AG04449 (cell line): ENCODE measurements at places on chromosomes 4 and X.

DNA sequence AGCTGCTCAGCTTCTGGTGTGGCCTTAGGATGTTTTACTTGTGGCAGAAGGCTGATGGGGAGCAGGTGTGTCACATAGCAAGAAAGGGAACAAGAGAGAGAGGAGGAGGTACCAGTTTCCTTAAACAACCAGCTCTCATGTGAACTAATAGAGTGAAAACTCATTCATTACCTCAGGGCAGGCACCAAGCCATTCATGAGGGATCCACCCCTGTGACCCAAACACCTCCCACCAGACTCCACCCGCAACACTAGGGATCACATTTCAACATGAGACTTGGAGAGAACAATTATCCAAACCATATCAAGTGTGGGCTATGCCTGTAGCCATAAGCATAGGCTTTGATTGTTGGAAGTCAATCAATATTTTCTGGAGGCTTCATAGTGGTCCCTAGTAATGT is 56.0 kb downstream of the GSX2 start:
- DNase-seq, result no peak

DNA sequence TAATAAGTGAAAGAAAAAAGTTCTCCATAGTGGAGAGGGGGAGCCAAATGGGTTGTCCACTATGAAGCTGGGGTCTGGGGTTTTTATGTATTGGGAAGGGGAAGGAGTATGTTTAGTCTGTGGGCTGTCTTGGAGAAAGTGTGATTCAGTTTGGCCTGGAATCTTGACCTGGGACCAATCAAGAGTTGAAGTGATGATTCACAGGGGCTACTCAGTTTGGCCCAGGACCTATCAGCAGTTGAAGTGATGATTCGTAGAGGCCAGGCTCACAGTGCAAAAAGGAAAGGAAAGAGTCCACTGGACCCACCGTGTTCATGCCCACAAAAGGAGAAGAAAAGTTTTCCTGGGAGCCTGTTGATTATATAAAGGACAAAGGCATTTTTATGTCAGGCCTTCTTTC is 47.3 kb upstream of the RAB9B start:
- DNase-seq, result no peak

GRCh38 chrX:19094654-19095053 is 27.6 kb downstream of the ADGRG2 start:
- no peak for DNase-seq

GRCh38 chr4:169208516-169208915 is 62.2 kb downstream of the SH3RF1 start:
- DNase-seq, result no peak

GRCh38 chrX:68072041-68072440 is 361.3 kb downstream of the OPHN1 start:
- DNase-seq, result no peak

- DNase-seq, result no peak
These were observed 89.5 kb downstream of the TASL start for GRCh38 chrX:30488092-30488491.

DNA sequence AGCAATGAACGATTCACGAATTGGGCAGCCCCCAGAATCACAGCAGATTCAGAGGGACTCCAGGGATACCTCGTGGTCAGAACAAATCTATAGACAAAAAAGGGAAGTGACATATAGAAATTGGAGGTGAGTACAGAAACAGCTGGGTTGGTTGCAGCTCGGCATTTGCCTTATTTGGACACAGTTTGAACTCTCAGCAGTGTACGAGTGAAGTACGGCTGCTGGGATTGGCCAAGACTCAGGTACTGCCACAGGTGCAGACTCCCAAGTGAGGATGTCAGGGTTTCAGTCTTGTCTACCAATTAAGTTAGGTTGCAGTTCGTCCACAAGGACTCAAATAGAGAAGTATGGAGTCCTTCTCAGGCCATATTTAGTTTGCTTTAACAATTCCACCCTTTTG is 28.2 kb downstream of the HTT-AS start:
- no peak for DNase-seq

DNA sequence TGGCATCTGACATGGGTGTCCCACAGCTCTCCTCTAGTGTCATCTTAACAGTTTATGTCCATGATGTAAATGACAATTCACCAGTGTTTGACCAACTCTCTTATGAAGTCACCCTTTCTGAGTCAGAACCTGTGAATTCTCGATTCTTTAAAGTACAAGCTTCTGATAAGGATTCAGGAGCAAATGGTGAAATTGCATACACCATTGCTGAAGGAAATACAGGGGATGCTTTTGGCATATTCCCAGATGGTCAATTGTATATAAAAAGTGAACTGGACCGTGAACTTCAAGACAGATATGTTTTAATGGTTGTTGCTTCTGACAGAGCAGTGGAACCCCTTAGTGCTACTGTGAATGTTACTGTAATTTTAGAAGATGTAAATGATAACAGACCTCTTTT is 4.6 kb downstream of the FAT4 start:
- no peak for DNase-seq

GRCh38 chr4:75841641-75842520 is 60.4 kb downstream of the PPEF2 start:
- no peak for DNase-seq

DNA sequence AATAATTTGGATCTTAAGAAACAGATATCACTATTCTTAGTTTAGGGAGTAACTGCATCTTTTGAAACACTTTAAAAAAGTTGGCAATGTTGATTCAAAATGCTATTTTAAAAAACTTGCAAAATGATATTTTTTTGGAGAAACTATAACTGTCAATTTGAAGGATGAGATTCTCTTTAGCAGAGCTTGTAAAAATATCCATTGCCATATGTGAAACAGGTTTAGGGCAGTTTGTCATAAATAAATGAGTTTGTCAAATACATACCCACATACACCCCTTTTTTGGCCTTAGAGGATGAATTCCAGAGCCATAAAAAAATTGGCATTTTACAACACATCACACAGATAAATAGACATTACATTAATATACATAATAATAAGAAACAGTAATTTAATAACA is 174.6 kb downstream of the BMPR1B start:
- no peak for DNase-seq

GRCh38 chr4:112279882-112280315 is 5.8 kb downstream of the TIFA start:
- DNase-seq, result no peak

- no peak for DNase-seq
These were observed 64.7 kb upstream of the UBQLN2 start for GRCh38 chrX:56498756-56499155.

DNA sequence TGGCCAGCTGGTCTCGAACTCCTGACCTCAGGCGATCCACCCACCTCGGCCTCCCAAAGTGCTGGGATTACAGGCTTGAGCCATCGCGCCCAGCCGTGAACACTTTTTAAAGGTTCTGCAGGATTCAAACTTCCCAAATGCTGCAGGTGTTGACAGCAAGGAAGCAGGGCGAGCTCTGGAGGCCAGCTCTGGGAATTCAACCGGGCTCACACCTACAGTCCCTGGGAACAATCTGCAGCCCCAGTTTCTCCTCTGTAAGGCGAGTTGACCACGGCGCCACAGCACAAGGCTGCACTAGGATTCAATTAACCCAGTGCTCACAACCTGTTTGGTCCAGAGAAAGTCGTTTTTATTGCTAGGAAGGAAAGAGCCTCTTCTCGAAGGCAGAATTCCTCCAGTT is 1.6 kb downstream of the MTNR1A start:
- no peak for DNase-seq

GRCh38 chr4:16573739-16574138 is 324.7 kb downstream of the LDB2 start:
- DNase-seq, result no peak

DNA sequence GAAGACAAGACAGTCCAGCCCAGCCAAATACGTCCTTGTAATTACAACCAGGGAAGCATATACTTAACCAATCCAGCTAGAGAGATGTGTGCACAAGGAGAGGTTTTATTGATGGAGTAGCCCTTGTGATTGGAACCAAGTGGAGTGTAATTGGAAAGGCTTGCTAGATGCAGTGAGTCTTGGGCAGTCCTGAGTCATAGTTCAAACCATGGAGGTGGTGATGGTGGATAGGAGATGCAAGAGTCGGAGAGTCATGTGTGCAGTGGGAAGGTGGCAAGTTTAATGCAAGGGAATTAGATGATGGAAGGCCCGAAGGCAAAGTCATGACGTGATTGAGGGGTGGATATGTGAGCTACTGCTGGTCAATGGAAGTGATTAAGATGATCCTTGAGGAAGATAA is 63.7 kb downstream of the PHEX start:
- no peak for DNase-seq

DNA sequence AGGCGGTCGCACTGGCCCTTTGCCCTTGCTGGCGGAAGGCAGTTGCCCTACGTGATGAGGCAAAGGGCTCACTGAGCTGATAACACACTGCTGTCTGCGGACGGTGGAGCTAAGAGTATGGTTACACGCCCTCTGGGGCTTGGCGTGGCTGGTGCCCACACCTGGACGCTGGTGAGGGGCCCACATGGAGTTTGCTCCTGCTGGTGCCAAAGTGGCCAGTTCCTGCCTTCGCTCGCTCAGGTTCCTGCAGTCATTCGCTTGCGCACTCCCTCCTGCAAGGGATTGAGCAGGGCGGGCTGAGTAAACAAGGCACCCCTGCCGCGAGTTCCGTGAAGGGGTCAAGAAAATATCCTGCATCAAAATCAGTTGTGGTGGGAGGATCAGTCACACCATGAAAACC is 18.4 kb downstream of the SPARCL1 start:
- DNase-seq, result no peak

- DNase-seq, result no peak
These were observed 12.3 kb downstream of the MID1 start for GRCh38 chrX:10608099-10608498.

GRCh38 chrX:39869846-39870601 is 227.7 kb downstream of the BCOR start:
- no peak for DNase-seq

DNA sequence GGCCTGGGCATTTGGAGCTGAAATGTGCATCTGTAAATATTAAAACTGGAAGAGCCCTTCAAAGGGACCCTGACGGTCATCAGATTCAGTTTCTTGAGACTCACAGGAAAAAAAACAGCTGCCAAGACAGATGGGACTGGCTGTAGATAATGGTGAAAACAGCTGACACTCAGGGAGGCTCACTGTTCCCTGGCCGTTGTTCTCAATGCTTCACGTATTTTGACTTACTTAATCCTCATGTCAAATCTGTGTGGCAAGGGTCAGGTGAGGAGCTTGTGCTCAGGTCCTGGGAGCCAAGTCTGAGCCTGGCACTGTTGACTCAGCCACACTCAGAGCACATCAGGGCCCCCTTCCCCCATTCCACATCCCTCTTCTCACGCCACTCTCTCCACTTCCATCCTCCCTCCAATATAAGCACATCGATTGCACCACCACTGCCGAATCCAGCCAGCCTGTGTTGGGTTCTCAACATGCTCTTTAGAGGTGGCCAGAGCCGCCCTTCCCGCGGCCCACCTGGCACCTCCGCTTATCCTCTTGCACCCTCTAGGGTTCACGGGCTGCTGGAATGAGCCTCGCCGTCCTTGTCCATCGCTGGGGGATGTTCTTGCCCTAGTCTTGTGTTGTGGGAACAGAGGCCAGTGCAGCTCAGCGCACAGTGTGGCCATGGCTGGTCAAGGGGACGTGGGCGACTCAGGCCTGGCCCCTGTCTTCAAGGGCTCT is 40.1 kb downstream of the EVC start:
- no peak for DNase-seq

DNA sequence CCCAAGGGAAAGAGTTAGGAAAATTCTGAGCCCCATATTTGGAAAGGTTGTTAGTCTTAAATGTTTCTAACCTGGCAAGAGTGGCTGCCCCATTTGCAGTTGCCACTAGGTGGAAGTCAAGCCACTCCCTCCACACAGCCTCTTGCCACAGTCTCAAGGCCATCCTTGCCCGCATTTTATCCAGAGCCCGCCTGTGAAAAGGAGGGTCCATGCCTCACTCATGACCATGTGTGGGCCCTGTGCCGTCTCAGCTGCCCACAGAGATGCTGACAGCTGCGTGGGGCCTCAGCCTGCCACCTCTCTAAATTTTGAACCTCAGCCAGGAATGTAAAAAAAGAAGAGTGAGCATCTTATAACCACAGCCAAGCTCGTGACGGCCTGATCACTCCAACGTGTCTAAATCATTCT is 201.5 kb upstream of the FAM241A start:
- DNase-seq, result no peak

- DNase-seq, result no peak
These were observed 209.1 kb upstream of the FAM47A start for GRCh38 chrX:34341258-34341657.

GRCh38 chrX:109841257-109841656 is 108.2 kb upstream of the ACSL4 start:
- no peak for DNase-seq

DNA sequence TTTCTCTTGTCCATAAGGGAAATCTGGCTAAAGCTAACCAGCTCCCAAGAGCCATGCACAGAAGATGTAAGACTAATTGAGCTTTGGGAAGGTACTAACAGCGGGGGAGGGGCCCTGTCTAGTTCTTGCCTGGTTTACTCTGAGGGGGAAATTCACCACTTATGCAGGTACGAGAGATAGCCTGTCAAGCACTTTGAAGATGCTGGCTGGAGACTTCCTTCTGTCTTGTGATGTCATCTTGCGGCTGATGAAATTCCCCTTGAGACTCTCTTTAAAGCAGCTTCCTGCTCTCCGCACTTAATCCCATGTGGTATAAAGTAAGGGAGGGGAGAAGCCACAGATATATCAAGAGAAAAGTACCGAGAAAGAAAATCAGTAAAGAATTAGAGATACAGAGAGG is 345.3 kb downstream of the MAPK10 start:
- DNase-seq, result no peak

- DNase-seq, result no peak
These were observed 23.3 kb downstream of the UCHL1 start for GRCh38 chr4:41280010-41280409.

DNA sequence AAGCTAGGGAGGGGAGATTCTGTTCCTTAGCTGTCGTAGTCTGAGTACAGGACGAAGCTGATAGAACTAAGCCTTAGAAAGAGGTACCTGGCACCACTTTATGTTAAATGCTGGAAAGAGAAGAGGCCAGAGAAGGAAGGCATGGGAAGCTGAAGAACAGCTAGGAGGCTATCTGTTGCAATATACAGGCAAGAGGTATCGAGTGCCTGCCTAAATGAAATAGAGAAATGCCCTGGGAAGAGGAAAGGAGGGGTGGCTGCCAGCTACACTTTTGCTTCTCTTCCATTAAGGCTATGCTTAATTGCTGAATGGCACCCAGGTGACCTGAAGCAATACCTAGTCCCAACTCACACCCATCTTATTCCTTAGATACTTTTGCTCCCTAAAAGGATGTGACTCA is 380.4 kb upstream of the FGF13 start:
- no peak for DNase-seq

DNA sequence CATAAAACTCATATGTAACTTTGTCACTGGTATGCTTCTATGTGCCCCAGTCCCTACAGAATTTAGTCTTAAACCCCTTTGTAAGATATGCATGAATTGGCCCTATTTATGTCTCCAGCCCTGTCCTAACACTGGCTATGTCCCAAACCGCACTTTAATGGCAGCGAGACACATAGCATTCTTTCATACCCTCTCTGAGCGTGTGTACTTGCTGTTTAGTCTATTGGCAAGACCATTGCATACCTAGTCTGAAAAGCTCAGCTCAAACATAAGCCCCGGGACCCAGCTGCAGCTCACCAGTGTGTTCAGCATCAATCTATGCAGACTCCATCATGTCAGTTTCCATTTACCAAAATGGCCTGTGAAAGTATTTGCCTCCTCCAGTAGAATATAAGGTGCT is 1018.4 kb upstream of the TENM3 start:
- DNase-seq, result no peak

- no peak for DNase-seq
These were observed 19.9 kb downstream of the MRFAP1 start for GRCh38 chr4:6660430-6660829.

GRCh38 chr4:123893011-123893981 is 496.7 kb downstream of the SPRY1 start:
- DNase-seq, result peak; percentile 4

GRCh38 chr4:33086331-33086925 is 2366.3 kb downstream of the PCDH7 start:
- DNase-seq, result no peak
